ENCODE measurements at places on chromosomes 13 and 19.
A peak's percentile ranks its signal among the peaks of the same experiment; 100 is the strongest.

GRCh38 chr19:30686826-30687566 lies 314.8 kb downstream of the ZNF536 start:
- no peak for DNase-seq

- no peak for DNase-seq
Measured at GRCh38 chr13:24092108-24092507, 68.4 kb upstream of the SPATA13 start.

DNA sequence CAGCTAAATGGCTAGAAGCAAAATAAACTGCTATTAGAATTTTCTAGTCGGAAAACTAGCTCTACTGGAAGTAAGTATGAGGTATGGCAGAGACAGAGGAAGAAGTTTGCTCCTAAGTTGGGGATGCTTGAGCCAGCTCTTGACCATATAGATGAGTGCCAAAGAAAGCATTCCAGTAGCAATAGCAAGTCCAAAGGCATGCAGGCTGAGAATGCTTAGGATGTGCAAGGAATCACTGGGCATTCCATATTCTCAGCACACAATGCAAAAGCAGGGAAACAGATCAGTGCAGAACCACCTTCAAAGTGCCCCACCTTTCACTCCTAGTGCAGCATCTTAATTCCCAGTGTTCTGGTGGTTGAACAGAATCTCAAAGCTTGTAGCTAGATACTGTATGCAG lies 32.9 kb downstream of the SERTM1 start:
- DNase-seq: no peak

DNA sequence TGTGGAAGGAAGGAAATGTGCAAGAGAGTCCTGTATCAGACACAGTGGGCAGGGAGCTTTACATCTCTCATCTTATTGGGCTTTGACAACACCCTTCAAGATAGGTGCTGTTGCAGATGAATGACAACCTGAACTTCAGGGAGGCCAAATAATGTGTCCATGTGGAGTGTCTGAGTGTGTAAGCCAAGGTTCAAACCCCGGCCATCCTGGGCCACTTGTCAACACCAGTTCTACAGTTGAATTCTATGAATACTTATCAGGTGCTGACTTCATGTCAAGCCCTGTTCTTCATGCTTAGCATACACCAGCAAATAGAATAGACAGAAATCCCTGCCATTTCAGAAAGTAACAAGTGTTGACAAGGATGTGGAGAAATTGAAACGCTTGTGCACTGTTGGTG lies 354.4 kb downstream of the KCNRG start:
- no peak for DNase-seq

DNA sequence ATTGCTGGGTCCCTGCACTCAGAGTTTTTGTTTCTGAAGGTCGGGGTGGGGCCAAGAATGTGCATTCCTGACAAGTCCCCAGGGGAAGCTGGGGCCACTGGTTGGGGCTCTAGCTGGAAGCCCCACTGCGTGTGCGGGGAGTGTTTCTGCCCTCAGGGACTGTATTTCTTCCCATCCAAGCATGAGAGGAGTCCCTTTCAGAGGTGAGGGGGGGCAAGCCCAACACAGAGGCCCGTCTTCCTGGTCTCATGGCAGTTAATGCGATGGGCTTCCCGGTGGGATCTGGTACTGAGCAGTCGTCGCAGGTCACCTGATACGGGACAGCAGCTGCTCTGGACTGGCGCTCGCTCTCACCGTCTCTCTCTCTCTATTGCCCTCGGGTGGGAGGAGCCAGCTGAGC lies 50.4 kb downstream of the GPR12 start:
- DNase-seq: no peak

DNA sequence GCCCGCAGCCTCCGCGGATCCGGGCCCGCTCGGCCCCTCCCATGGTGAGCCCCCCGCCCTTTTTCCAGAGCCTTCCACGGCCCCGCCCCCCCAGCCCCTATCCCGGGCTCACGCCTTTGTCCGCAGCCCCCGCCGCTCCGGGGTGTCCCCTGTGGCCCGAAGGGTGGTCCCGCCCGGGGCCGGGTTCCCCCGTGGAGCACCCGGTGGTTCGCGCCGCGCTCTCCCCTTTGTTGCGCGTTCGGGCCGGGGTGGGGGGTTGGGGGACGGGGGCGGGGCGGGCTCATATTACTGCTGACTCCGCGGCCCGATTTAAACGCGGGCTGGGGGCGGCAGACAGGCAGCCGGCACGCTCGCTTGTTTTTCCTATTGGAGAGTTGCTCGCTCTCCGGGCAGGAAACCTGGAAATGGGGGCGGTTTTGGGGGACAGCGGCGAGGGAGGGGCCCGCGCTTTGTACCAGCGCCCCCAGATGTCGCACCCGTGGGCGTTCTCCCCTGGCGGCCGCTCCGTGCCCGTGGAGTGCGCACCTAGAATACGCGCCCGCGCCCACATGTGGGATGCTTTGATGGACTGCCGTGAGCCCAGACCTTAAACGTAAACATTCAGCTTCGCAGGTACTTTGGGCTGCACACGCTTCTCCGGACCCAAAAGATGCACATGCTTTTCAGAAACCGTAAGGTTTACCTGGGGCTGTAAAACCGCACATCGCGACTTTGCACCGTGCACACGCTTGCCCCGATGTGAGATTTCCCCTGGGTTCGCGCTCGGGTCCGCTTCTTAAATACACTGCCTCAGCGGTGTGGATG lies 699 bp downstream of the PTOV1 start:
- no peak for DNase-seq

GRCh38 chr19:50333737-50334617 lies 4.8 kb upstream of the KCNC3 start:
- DNase-seq: peak; percentile 85

DNA sequence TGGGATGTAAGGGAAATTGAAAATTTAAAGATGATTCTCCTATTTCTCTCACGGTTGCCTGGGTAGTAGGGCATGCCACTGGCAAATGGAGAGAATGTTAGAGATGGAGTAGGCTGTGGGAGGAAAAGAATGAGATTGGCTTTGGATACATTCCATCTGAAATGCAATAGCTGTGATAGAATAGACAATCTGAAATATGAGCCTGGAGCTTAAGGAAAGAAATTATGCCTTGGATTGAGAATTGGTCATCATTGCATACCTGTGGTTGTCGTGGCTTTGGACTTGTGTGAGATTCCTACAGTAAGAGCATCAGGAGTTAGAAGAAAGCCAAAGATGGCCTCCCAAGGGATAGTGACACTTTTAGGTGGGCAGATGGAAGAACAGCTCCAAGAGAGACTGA lies 305.1 kb upstream of the SLC10A2 start:
- no peak for DNase-seq

DNA sequence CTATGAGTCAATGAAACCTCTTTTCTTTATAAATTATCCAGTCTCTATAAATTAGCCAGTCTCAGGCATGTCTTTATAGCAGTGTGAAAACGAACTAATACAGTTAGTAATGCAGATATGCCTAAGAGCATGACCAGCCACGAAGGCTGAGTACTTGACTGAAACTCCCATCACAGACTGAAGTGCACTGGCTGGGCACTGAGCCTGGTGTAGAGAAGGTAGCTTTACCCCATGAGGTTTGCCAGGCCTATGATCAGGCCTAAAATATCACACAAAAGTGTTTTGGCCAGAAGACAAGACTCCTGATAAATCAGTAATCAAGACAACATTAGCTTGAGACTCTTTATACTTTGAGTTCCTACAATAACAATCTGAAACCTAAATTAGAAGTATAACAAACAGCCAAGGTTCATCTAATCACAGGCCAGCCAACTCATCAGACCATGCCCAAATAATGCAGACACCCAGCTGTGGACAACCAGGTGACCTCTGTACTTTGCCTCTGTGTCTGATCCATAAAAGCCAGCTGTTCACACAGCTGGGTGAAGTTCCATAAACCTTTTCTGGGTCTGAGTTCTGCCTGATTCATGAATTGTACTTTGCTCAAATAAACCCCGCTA lies 771.8 kb upstream of the SLITRK1 start:
- no peak for DNase-seq

- DNase-seq: no peak
Measured at GRCh38 chr13:23007426-23007825, 173.4 kb upstream of the SGCG start.

GRCh38 chr13:45368571-45368970 lies 27.6 kb upstream of the TPT1 start:
- DNase-seq: no peak

DNA sequence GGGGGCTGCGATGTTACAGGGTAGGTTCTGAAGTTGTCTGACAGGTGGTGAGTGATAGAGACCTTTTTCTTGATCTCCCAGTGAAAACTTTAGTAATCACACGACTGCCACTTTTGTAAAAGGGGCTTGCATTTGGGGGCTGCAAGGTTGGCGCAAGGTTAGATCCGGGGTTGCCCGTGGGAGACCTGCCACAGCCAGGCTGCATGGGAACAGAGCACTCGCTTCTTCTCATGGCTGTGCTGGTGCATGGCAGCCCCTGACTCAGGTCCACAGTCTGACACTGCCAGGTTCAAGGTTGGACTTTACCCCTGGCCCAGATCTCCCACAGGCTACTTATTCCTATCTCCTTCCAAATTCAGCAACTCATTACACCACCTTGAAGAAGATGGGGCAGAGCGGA lies 1190.4 kb downstream of the UQCRFS1 start:
- DNase-seq: no peak

- no peak for DNase-seq
Measured at GRCh38 chr19:40690050-40690692, at the start of gene NUMBL. NUMBL (minus strand) TSS chr19:40690651; CDS start chr19:40690483, 168 bp downstream.

GRCh38 chr13:61546413-61546812 lies 130.8 kb upstream of the PCDH20 start:
- DNase-seq: no peak

DNA sequence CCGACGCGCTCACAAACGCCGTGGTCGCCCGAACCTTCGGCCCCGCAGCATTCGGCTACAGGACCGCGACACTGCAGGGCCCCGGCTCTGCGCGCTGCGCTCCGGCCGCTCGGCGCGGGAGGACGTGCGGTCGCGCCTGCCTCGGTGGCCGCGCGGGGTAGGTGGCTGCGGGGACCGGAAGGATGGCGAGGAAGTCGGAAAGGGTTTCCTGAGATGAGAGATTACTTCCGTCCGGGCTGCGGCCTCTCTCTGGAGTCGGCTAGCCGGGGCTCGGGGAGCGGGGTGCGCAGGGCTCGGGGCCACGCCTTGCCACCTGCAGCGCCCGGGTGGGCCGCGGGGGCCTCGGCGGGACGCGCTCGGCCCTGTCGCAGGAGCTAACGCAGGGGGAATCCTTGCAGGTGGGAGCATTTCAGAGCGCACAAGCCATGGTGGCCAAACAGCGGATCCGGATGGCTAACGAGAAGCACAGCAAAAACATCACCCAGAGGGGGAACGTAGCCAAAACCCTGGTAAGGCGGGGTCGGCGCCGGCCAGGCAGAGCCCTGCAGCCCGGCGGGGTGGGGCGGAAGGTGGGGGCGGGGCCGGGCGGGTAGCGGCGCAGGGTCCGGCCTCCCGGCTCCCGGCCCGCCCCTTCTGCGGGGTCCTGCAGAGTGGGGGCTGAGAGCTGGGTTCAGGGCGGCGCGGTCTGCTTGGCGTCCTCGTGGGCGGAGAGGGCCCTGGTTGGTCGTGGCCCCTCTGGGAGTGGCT lies at the start of gene SERP2:
SERP2 (plus strand) TSS at position 224 of the 747 bp plus-strand sequence; CDS start at position 426, 202 bp downstream.
- DNase-seq: no peak

- no peak for DNase-seq
Measured at GRCh38 chr19:41868120-41868988, 8.3 kb downstream of the RPS19 start.

GRCh38 chr19:55284405-55285058 lies 735 bp downstream of the BRSK1 start:
- no peak for DNase-seq

- DNase-seq: no peak
Measured at GRCh38 chr19:3834349-3835054, 34.3 kb downstream of the ZFR2 start.

DNA sequence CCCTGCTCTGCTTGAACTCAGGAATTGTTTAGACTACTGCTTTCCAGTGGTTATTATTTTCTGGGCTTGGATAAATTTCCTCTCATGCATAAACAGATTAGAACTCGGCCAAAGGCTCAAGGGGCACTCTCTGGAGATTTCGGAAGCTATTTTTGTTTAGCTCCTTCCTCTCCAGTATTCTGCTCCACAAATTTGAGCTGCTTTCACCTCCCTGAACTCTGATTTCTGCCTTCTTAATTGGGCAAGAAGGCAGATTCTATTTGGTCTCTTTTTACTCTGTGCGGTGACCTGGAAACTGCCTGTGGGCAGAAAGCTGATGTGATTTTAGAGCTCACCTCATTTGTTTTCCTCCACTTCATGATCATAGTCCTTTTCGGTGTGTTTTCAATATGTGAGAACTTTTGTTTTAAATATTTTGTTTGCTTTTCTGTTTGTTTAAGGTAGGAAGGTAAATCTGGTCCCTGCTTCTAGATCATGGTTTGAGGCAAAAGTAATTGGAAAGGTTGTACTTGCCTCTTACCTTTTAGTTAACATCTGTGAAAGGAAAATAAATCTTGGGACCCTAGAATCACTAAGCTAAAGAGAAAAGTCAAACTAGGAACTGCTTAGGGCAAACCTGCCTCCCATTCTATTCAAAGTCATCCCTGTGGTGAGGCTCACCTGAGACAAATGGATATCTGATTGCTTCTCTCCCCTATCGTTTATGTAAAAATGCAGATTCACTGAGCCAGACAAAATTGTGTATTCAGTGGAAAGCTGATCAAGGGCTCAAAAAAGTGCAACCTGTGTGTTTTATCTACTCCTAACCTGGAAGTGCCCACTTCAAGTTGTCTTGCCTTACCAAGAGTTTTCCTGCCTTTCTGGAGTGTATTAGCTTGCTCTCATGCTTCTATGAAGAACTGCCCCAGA lies 714.7 kb upstream of the PCDH20 start:
- no peak for DNase-seq

- DNase-seq: no peak
Measured at GRCh38 chr13:40153516-40153915, 498.1 kb downstream of the COG6 start.

DNA sequence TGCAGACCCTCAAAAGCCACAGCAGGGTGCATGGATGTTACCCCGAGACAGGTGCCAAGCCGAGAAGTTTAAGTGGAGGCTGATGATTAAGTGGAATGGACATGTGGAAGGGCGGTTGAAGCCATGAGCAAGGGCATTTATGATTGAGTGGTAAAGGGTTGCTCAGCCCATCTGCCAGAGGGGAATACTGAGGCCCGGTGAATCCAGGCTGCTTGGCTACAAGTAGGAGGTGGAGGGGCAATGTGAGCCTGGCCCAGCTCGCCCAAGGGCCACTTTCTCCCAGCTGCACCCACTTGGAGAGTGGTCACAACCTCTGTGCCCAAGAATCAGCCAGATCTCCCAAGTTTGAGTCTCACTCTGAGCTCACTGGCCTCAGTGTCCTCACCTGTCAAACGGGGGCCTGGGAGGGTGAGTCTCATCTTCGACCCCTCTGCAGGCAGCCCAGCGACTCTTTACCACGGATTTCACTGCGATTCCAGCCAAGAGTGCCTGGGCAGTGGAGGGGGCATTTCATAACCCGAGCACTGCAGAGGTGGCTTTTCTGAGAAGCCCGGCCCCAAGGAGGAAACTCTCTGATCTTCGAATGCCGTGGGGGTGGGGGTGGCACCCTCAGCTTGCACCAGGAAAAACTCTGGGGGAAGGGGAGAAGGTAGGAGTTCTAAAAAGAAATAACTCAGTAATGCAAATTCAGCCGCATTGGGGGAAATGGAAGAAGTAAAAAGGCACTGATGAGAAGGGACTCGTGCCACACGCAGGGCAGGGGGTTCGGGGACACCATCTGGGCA lies 62.9 kb upstream of the KLF2 start:
- no peak for DNase-seq

- DNase-seq: no peak
Measured at GRCh38 chr19:16288544-16288943, 36.1 kb upstream of the KLF2 start.
